Activated effector memory CD4-positive, alpha-beta T cell treated with Interleukin-2 at 50 U/mL for 16 hours (primary cell): ENCODE measurements at places on chromosomes 3 and 15.
A peak's percentile ranks its signal among the peaks of the same experiment; 100 is the strongest.

GRCh38 chr3:102577082-102577789, 142.4 kb downstream of the ZPLD1 start:
- no peak for DNase-seq

DNA sequence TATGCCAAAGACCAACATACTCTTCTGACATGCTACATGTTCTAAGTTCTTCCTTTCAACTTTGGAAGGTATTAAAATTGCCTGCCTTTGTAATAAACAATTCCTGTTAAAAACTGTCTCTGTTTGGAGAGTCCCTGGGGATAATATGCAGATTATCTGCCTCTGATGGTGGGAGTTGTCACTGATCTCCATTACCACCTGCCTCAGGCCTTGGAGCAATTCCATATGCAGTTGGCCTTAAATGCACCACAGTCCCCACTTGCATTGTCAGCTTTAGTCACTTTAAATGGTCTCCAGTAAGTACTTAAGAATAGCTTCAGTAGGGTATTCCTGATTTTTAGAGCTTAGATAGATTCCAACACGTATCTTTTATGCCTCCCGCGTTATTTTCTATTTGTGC, 121.1 kb upstream of the GOLIM4 start:
- DNase-seq, result no peak

GRCh38 chr3:117706037-117706436, 996.5 kb downstream of the TUSC7 start:
- DNase-seq, result no peak

- no peak for DNase-seq
These were observed 769.5 kb downstream of the TUSC7 start for GRCh38 chr3:117479095-117479494.

- no peak for DNase-seq
These were observed 170.3 kb upstream of the CGNL1 start for GRCh38 chr15:57205996-57206395.

- no peak for DNase-seq
These were observed 78.5 kb downstream of the OCA2 start for GRCh38 chr15:28020644-28021043.

DNA sequence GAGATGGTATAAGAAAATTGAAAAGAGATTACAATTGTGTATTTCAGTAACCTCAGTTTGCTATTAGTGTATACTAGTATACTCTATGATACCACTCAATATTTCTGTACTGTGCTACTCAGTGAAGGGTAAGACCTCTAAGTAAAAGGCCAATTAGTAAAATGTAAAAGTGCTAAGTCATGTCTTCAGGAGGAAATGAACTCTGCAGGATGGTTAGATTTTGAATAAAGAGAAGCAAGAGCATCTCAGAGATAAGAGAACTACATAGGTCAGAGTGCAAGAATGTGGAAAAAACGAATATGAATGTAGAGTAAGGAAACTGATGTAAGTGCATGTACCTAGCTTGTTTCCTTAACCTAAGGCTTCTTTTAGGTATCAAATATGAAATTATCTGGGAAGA, 796.6 kb upstream of the GBE1 start:
- DNase-seq, result no peak

GRCh38 chr3:46609944-46610722, 2.2 kb upstream of the FAM240A start:
- DNase-seq, result no peak

GRCh38 chr15:90188914-90189748, 12.0 kb upstream of the SEMA4B start:
- DNase-seq, result no peak

DNA sequence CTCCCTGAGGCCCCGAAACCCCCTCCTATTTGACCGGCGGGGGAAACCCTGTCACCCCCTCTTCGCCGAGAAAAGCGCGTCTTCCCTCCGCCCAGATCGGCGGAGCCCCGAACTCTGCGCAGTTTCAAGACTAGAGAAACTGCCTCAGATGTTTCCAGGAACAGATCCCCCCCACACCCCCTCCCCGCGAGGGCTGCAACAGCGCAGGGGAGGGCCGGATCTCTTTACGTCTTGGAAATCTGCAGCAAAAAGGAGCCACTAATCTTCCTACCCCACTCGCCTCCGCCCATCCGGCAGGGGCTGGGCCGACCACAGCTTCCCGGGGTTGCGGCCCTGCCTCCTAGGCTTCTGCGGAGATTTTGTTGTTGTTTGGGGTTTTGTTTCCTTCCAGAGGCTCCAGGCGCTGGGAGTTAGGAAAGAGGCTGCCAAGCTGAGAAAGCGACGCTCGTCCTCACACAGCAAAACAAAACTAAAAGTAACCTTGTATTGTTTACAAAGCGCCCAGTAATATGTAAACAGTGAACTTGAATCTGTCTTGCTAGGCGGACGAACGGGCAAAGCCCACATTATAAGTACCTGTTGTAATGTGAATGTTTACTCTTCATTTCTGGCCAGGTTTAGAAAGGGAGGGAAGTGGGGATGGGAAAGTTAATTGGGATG, 2.2 kb downstream of the FOXB1 start:
- DNase-seq, result peak; percentile 49

DNA sequence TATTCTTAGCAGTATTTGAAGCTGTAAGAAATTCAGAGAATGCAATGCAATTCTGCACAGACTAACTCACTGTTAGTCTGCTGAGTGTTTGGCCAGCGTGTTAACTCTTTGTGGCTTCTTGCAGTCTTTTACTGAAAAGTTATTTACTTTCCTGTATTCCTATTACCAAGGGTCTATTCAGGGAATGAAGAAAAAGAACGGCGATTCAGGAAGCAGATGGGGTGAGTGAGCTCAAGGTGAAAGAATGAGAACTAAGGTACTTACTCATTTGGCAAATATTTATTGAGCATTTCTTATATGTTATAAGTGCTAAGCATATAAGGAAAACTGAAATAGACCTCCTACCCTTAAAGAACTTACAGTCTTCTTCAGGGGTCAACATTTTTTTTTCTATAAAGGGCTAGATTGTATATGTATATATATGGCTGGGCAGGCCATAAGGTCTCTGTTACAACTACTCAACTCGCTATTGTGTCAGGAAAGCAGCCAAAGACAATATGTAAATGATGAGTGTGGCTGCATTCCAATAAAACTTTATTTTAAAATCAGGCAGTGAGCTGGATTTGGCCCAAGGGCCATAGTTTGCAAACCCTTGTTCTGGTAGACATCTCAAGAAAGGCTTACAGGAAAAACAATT, 271.9 kb upstream of the GADL1 start:
- no peak for DNase-seq

DNA sequence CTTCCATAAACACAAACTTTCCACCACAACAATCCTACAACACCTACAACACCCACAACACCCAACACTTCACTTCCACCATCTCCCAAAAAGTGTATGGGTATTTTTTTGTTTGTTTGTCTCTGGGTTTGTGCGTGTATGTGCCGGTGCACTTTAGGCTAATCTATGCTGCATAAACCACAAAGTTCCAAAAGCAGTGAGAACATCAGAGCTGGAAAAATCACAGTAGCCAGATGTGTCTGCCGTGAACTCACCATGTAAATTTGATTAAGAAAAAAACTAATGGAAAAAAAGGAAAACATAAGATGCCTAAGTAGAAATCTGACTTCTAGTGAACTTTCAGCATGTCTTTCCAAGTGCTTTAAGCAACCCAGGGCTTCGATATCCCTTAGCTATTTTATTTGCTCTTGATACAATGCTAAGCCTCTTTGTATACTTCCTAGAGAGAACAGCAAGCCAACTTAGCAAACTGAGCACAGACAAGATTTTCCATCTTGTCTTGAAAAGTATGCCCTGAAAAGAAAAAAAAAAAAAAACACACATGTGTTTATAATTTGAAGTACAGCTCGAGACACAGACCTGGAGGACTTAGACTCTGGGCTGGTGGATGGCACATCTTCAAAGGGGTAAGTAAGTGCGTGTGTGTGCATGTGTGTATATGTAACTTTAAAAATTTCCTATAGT, 91.4 kb downstream of the WWTR1 start:
- no peak for DNase-seq

- DNase-seq, result no peak
These were observed 1141.0 kb downstream of the IGSF11 start for GRCh38 chr3:117893638-117894037.

GRCh38 chr3:50515565-50516439, 12.4 kb upstream of the CACNA2D2 start:
- no peak for DNase-seq

DNA sequence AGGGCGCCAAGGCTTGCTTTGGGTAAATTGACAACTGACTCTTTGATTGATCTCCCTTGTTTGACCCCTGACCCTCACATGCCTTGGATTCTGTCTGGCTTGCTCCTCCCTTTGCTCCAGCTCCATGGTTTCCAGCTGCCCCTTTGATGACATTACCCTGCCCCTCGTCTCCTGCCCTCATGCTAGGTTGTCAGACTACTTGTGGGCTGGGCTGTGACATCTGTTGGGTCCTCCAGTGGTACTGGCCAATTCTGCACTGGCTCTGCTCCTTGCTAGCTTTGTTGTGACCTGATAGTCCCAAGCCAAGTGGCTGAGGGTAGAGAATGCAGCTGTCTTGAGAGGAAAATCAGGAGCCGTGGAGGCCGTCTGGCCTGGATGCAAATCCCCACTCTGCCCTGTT, 6.2 kb downstream of the THSD4 start:
- no peak for DNase-seq

DNA sequence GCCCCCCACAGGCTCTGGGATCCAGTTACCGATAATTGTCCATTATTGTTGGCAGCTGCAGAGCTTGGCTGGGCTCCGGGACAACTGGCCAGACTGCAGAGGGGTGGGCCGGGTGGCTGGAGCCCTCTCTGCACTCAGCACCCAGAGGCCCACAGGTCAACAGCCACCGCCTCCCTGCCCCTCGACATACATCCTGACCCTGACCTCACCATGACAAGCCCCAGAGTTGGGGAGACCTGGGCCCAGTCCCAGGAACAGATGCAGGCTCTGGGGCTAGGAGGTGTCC, 22.4 kb downstream of the PTH1R start:
- DNase-seq, result no peak
